ENCODE measurements at places on chromosomes 5 and 9.

DNA sequence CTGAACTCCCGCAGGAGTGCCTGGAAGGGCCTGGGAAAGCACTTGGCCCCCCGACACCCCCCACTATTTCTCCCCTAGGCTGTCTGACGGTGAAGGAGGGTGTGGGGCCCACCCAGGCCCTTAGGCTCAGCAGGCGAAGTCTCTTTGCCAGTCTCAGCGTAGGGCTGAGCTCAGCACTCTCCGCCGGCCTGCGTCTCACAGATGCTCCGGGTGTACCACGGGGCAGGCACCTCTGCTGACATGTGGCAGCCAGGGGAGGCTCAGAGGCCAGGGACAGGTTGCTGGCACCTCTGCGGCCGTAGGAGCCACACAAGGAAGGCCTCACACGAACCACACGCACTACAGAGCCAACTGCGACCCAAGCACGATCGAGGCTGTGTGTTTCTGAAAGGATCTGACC, 114.2 kb downstream of the VAV2 start:
- no peak for DNase-seq

- no peak for DNase-seq
These were observed 393.1 kb downstream of the TMEM232 start for GRCh38 chr5:110333384-110333783.

GRCh38 chr5:148939676-148940075, 113.3 kb downstream of the ADRB2 start:
- no peak for DNase-seq

DNA sequence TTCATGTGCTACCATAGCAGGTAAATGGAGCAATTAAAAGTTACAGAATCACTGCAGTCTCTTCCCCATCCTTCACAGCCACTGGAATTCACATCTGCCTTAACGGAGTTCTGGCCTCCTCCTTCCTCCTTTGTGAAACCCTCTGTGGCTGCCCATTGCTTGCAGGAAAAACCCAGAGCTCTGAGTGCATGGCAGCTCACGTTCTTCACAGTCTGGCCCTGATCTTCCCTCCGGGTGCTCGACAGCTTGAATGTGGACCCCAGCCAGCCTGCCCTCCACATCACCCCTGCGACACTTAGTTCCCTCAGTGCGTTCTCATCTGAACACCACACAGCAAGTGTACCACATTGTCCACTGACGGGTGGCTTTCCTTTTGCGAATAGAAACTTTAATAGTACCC, 63.2 kb upstream of the RUFY1 start:
- DNase-seq = no peak

DNA sequence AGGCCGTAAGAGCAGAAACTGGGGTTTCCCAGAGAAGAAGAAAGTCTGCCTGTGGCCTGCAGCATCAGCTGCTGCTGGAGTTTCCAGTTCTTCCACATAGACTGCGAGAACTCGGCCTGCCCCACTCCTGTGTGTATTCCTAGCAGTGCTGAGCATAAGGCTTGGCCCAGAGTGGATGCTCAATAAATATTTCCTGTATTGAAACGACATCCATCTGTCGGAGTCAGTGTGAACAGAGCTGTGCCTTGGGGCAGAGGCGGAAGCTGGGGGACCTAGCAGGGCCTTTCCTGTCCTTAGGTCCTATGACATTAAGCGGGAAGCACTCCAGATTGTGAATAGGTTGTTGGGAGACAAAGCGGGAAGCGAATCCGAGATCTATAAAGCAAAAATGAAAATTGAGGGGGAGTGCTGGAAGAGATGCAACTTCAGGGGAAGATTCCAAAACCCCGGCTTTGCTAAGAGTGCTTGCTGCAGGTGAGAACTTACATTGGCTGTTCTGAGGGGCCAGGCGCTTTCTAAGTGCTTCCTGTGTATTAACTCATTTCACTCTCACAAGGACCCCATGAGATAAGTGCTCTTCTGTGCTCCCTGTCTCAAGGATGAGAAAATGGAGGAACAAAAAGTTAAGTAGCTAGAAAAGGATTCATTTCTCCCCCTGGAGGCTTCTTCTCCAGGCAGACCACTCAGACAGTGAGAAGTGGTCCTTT, 76.1 kb upstream of the CXCL14 start:
- DNase-seq = no peak

DNA sequence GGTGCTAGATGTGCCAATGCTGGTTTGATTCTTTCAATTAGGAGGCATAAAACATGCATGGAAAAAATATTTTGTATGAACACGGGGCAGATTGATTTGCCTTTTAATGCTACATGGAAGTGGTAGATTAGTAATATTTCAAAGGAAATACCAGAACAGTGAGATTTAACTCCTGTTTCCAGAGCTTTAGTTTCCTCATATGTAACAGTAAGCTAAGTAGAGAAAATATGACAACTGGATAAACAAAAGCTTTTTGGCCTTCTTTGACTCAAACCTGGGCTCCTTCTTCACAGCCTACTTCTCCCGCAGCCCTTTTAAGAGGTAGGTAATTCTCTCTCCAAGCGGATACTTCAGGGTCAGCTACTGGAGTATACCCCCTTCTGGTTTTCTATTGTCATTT, 254.2 kb upstream of the TRPC7 start:
- DNase-seq = no peak

DNA sequence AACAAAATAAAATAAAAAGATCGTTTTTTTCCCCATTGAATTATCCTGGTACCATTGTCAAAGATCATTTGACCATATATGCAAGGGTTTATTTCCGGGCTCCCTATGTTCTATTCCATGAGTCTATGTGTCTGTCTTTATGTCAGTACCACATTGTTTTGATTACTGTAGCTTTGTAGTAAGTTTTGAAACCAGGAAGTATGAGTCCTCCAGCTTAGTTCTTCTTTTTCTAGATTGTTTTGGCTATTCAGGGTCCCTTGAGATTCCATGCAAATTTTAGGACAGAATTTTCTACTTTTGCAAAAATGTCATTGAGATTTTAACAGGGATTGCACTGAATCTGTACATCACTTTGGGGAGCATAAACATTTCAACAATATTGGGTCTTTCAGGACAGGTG, 18.7 kb upstream of the EEIG1 start:
- no peak for DNase-seq

GRCh38 chr9:132214027-132214622, 52.3 kb downstream of the NTNG2 start:
- no peak for DNase-seq

DNA sequence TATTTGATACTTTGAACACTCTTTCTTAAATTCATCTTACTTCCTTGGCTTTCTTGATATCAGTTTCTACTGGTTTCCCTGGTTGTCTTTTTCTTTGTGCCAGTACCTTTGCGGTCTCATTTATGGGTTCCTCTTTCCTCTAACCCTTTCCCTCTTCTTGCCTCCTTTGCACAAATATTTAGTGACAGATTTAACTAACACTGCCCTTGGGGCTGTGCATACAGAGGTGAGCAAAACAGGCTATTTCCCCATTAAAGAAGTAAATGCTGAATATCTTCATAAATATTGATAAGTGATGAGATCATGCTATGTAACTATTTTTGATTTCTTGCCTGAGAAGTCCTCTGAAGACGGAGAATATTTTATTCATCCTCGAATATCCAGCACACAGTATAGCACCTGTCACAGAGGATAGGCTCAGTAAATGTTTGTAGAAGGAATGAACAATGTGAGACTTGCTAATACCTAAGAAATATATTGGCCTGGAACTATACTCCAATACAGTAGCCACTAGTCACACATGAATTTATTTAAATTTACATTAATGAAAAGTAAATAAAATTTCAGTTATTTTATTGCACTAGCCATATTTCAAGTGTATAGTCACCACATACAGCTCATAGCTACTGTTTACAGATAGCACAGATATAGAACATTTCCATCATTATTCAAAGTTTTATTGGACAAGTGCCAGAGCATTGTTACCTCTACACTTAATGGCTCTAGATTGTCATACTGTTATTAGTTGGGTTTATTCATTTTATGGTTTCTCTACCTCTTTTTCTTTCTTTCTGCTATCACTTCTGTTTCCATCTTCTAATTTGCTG, 90.4 kb downstream of the RIC1 start:
- DNase-seq = no peak

- no peak for DNase-seq
These were observed 717.1 kb upstream of the ZNF608 start for GRCh38 chr5:125463466-125464092.

DNA sequence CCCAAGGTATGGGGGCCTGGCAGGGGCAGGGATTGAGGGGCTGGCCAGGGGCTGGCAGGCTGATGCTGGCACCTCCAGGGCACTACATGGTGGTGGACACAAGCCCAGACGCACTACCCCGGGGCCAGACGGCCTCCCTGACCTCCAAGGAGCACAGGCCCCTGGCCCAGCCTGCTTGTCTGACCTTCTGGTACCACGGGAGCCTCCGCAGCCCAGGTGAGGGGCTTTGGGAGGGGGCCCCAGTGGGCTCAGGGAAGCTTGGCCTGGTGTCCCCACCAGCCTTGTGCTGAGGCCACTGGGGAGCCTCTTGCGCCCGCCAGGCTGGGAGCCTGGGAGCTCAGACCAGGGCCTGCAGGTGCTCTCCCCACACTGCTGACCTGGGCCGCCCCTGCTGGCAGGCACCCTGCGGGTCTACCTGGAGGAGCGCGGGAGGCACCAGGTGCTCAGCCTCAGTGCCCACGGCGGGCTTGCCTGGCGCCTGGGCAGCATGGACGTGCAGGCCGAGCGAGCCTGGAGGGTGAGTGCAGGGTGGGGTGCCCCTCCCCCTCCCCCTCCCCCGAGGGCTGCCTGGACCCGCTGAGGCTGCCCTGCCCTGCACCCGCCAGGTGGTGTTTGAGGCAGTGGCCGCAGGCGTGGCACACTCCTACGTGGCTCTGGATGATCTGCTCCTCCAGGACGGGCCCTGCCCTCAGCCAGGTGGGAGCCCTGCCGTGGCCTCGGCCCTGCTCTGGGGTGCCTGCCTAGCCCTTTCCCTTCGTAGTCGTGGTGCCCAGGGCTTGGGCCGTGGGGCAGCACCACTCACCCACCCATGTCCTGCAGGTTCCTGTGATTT, 5.7 kb downstream of the MAMDC4 start:
- no peak for DNase-seq

DNA sequence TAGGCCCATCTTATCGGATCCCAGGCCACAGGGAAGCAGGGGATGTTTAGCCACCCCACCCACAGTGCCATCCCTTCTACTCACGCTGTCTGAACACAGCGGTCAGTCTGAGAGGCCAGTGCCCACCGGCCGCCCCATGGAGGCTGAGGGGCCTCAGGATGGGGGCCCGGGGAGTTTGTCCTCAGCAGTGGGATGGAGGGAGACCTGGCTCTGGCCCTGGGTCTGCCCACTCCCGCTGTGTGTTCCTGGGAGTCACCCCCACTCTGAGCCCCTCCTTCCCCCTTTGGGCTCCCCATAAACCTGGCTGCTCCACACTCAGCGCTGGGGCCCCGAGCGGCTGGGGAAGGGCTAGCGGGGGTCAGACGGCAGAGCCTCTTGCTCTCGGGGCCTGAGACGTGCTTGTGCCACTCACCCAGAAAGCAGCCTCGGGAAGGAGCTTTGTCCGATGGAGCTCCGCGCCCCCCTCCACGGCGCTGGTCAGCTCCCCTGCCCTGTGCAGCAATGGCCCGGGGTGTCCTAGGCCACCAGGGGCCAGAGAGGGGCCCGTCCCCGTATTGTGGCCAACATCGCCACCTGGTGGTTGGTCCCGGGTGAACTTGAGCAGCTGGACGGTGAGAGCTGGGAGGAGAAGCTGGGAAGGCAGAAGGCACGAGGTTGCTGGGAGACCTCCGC, 10.9 kb upstream of the LAMC3 start:
- no peak for DNase-seq

- no peak for DNase-seq
These were observed 26.6 kb downstream of the AK3 start for GRCh38 chr9:4714266-4715016.
